ENCODE measurements at places on chromosomes 13 and 19.

GRCh38 chr13:100984085-100984705 lies 309.6 kb upstream of the TMTC4 start:
- DNase-seq: no peak

- no peak for DNase-seq
Observed at GRCh38 chr13:19590423-19590822, 29.1 kb upstream of the TPTE2 start.

GRCh38 chr13:33132644-33133440 lies 116.6 kb downstream of the KL start:
- DNase-seq: no peak

- DNase-seq: no peak
Observed at GRCh38 chr13:49669735-49670309, 21.5 kb downstream of the EBPL start.

DNA sequence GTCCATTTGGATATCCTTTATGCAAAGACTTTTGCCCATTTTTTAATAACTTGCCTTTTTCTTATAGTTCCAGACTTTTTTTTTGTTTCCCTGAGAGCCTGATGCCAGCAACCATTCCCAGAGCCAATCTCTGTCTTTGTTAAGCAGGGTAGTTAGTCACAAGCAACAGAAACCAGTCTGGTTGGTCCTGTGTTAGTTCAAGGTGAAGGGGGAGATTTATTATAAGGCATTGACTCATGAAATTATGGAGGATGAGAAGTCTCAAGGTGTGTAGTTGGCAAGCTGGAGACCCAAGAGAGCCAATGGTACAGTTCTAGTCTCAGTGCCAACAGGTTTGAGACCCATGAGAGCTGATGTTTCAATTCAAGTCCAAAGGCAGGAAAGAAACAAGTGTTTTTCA lies 33.0 kb downstream of the GPR12 start:
- DNase-seq: no peak

GRCh38 chr13:90565985-90566713 lies 781.3 kb upstream of the MIR17HG start:
- no peak for DNase-seq

DNA sequence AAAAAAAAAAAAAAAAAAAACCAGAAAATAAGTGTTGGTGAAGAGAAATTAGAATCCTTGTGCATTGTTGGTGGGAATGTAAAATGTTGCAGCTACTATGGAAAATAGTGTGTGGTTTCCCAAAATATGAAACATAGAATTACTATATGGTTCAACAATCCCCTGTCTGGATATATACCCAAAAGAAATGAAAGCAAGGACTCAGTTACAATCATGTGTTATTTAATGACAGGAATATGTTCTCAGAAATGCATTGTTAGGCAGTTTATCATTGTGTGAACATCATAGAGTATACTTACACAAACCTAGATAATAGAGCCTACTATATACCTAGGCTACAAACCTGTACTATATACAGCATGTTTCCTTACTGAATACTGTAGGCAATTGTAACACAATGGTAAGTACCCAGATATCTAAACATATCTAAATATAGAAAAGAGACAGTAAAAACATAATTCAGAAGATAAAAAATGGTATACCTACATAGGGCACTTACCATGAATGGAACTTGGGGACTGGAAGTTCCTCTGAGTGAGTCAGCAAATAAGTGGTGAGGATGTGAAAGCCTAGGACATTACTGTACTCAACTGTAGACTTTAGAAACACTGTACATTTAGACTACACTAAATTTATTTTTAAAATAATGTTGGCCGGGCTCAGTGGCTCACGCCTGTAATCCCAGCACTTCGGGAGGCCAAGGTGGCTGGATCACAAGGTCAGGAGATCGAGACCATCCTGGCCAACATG lies 25.7 kb upstream of the SLC7A1 start:
- no peak for DNase-seq

- DNase-seq: no peak
Observed at GRCh38 chr13:96858133-96858826, 136.0 kb downstream of the OXGR1 start.

- DNase-seq: no peak
Observed at GRCh38 chr13:53068585-53069520, 40.2 kb downstream of the OLFM4 start.

DNA sequence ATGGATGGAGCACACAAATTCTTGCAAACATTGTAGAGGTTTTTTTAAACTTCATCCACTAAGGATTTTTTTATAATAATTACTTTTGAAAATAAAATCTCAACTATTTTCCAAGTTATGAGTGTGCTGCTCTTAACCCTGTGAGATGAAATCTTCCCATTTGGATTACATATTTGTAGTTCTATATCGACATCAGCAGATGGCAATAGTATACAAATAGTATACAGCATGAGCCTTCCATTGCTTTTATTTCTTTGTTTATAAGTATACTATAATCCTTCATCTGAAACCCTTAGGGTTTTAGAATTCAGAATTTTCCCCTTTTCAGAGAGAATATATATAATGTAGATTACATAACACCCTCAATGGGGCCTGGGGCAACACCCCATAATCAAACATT lies 70.5 kb downstream of the GJA3 start:
- no peak for DNase-seq

DNA sequence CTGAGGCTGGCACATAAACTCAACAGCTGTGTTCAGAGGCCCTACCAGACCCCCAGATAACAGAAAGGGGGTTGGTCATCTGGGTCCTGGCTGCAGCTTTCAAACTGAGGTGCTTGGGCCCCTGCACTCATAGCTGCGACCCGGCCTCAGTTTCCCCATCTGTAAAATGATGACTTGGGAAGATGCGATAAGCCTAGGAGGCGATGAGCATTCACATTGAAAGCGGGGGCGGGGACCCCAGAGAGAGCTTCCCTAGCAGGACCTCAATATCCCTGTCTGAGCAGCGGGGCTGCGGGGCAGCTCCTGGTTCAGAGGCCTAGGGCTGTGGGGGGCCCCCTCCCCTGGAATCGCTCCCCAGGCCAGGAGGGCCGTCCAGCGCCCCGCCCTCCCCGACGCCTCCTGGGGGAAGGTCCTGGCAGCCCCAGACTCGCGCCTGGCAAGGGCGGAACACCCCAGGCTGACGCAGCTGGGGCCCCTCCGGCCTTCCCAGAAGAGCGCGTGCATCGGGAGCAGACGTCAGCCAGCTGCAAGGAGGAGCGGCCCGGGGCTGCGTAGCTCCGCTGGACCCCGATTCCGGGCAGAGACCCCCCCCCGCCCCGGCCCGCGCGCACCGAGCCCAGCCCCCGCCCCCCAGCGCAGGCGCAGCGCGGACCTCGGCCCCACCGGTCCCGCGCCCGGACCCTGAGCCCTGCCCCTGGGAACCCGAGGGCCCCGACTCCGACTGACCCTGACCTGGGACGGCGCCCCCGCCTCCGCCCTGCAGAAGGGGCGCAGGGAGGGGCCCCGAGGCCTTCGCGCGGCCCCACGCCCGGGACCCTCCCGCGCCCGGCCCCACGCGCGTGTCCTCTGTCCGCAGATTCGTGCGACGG lies 3.5 kb downstream of the FSTL3 start:
- no peak for DNase-seq

- DNase-seq: no peak
Observed at GRCh38 chr13:113877149-113877990, 13.5 kb upstream of the GAS6 start.

DNA sequence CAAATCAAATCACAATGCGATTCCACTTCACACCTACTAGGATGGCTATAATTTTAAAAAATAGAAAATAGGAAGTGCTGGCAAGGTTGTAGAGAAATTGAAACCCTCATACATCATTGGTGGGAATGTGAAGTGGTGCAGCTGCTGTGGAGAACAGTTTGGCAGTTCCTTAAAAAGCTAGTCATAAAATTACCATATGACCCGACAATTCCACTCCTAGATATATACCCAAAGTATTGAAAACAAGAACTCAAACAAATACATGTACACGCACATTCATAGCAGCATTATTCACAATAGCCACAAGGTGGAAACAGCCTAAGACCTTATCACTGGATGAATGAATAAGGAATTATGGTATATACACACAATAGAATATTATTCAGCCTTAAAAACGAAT lies 12.0 kb downstream of the HMGB1 start:
- DNase-seq: no peak

GRCh38 chr13:48866249-48866648 lies 109.5 kb upstream of the FNDC3A start:
- DNase-seq: no peak

- peak; percentile 98 for DNase-seq
Observed at GRCh38 chr13:51452361-51453206, at the start of gene INTS6. Gene INTS6 (minus strand): TSS chr13:51453036. CDS start chr13:51452525, 511 bp downstream.
